H54 (cell line): ENCODE measurements at places on chromosomes 5 and 9.

GRCh38 chr5:152990649-152991048 lies 499.8 kb upstream of the GRIA1 start:
- no peak for DNase-seq

GRCh38 chr5:41835645-41836044 lies 34.6 kb downstream of the OXCT1 start:
- peak; percentile 50 for DNase-seq

GRCh38 chr9:37485389-37486255 lies at the start of gene POLR1E:
Gene POLR1E (plus strand): TSS chr9:37485948. CDS start chr9:37486048, 100 bp downstream.
- DNase-seq = peak; percentile 87

DNA sequence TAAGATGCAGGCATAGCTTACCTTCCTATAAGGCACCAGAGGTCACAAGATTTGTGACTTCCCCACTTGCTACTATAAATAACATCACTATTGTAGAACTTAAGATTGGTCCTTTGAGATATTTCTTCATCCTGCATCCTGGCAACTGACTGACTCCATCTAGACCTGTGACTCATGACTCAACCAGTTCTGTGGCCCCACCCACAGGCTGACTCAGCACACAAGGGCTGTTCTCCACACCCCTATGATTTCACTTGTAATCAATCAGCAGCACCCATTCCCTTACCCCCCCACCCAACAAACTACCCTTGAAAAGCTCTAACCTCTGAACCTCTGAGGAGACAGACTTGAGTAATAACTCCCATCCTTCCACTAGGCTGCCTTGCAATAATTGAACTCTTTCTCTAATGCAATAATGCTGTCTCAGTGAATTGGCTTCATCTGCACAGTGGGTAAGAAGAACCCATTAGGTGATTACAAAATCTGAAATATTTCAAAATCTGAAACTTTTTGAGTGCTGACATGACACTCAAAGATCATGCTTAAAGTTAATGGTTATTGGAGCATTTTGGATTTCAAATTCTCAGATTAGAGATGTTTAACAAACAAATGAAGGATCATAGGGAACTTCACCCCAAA lies 296.7 kb downstream of the ARL15 start:
- peak; percentile 15 for DNase-seq

DNA sequence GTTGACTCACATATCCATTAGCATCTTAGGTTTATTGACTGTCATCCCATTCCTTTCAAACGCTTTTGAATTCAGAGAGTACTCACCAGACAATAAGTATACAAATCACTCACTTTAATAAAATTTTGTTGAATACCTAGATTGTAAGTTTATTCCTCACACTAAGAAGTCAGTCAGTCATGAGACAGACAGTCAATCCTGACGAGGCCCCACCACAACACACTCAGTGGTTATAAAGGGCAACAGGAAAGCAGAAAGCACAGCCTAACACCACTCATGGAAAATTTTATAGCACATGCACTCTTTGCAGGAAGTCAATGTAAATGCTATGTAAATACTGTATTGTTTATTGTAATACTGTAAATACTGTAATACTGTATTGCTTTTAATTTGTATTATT lies 176.3 kb upstream of the PTGER4 start:
- DNase-seq = no peak

DNA sequence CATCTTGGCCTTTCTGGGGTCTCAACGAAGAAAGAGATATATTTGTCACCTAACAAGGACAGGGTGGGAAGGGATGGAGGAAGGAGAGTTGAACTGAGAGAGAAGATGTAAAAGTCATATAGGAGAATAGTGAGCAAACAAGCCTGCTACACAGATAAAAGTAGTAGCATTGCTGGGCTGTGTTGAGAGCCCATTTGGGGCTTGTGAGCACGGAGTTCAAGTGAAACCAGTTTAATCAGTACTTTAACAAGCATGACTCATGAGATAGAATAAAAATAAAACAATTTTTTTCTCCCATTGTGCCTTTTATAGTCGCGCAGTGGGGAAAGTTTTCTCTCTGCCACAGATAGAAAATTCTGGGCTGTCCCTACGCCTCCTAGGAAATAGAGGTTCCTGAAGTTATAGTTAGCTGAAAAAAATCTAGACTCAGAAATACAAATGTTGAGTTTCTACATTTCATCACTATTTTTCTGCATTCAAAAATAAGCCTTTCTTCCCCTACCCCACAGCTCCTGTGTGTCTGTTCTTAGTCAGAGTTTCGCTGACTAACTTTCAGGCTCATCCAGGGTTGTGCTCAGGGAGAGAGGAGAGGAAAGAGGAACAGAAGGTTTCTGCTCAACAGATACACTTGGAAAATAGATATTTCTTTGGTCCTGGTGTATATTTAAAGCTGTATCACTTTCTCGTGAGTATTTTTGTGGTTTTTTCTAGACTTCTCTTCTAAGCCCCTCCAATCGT lies 395.8 kb upstream of the ADAMTSL1 start:
- DNase-seq = no peak

GRCh38 chr5:84218546-84218945 lies 166.1 kb downstream of the EDIL3 start:
- DNase-seq = peak; percentile 15

DNA sequence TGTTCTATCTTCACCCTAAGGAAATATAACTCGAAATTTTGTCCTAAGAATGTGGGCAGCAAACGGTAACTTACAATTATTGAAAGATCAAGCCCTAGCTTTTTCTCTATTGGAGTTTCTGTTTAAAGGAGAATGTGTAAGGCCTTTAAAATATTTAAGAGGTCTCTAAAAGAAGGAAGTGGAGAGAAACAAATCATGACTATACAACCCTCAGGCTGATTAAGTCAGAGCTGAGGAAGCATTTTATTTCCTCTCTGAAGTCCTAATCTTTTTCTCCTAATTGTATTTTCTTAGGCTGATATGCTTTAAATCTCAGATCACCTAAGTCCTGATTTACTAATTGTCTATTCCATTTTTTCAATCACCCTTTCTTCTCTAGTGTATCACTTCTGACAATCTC lies 1708.8 kb upstream of the C9orf72 start:
- DNase-seq = no peak

GRCh38 chr5:153983885-153984284 lies 54.8 kb downstream of the FAM114A2 start:
- DNase-seq = no peak

DNA sequence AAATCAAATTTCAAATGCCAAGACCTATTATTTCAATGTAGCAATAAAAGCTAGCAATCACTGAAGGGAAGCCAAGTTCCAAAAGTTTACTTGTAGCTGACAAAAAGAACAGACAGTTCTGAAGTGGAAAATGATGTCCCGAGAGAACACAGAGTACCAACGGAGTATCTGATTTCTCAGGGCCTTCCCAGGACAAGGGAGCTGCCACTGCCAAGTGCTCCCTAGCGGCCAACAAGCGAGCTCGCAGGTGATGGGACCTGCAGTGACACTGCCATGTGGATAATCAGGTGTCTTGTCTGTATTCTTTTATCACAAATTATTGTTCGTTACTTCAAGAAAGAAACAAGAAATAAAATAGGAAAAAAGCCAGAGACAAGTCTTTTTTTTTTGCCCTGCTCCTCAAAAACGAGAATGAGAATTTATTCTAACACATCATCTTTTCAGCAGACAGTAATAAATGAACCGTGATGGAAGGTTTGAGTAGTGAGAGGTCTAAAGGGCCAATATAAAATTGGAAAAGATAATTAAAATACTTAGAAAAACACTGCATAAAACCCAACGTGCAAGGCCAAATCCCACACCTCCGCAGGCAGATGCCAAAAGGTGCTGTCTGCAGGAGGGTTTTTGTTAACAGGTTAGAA lies 159.4 kb downstream of the MYO10 start:
- DNase-seq = no peak

GRCh38 chr5:83752700-83753099 lies 32.0 kb upstream of the HAPLN1 start:
- DNase-seq = no peak

- no peak for DNase-seq
Measured at GRCh38 chr9:6739218-6739617, 18.6 kb upstream of the KDM4C start.

DNA sequence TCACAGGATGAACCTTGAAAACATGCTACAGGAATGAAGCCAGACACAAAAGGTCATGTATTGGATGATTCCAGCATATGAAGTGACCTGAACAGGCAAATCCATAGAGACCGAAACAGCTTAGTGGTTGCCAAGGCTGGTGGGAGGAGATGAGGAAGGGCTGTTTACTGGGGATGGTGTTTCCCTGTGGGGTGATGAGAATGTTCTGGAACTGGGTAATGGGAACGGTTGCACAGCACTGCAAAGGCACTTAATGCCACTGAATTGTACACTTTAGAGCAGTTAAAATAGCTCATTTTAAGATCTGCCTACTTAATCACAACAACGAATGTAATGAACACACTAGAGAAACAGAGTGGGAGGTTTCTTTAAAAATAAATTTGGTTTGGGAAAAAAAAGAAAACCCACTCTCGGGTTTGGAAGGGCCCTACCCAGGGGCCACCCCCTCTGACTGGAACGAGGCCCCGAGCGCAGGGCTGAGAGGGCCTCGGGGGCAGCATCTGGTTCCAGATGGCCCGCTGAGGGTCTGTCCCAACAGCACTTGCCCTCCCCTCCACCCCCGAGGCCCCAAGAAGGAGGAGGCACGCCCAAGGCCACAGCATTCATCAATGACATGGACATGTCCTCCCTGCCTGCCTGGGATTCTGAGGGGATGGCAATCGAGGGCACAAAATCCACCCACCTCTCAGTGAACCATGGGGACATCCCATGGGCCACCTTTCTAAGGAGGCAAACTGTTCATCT lies 31.7 kb downstream of the SARDH start:
- no peak for DNase-seq

GRCh38 chr5:52491071-52491787 lies 296.5 kb upstream of the ITGA1 start:
- no peak for DNase-seq

- no peak for DNase-seq
Measured at GRCh38 chr5:15683332-15683731, 183.4 kb downstream of the FBXL7 start.
